ENCODE measurements at places on chromosomes 13 and 19.
A peak's percentile ranks its signal among the peaks of the same experiment; 100 is the strongest.

DNA sequence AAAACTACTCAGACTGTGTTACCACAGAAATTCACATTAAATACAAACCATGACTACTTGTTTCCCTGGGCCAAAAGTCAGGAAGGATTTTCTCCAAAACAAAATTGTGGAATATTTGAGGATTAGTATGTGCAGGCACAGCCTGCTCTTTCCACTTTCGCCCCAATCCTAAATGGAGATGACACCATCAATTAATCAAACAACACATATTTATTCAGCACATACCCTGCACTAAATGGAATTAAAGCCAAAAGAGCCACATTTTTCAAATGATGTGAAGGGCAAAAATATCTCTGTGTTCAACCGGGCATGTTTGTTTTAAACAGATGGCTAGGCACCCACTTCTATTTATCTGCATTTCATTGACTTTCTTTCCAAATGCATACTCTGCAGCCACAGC lies 523.1 kb downstream of the DCT start:
- no peak for ATAC-seq

GRCh38 chr13:22592515-22592914 lies 588.3 kb upstream of the SGCG start:
- ATAC-seq: no peak

DNA sequence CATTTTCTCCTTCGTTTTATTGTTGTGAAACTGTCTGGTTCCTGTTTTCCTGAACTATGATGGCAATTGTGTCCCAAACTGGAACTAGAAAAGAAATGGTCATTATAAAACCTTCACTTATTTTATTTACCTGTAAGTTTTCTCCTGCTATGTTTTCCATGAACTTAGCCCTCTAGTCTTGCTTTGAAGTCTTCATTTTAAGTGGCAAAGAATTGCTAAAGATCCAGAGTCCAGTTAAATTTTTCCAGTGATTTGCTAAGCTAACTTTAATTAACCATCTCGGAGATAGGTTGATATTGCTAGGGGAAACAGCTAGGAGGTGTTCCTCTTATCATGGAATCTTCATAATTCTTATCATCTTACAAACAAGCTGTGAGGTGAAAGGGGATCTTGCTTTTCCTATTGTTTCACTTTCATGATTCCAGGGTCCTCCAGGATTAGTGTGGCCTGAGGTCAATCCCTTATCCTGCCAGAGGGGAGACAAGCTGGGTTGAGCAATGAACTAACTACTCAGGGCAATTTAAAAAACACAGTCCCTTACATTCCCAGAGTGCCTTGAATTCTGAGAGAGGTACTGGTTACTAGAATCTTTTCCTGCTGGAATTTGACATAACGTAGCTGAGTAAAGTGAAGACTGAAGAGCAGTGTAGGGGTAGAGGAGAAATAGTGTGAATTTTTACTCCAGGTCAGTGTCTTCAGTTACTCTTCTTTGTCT lies 112.5 kb downstream of the ESD start:
- ATAC-seq: no peak

DNA sequence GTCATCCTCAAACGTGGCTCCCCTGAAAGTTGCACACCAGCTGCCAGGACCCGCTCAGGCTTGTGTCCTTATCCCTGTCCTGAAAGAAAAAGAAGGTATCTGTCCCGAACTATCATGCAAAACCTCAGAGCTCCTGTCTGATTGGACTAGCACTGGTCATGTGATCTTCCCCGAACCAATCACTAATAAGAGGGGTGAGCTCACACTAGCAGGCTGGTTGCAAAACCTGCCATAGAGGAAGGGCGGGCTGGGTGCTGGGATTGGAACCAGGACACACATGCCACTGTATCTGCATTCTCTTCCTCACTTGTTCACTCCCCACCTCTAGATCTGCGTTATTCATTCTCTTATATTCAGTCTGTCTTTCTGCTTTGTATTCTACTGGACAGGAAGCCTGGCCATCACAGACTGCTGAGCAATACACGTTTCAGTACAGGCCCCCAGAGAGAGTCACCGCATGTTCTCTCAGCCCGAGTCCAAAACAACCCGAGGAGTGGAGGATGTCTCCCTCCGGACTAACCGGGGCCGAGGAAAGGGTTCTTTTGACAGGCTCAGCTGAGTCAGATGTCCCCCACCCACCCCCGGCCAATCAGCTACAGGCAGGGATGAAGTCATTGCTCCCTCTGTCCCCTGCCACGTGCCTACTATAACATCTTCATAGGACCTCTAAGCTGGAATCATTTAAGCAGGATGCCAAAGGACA lies 97.7 kb downstream of the SIPA1L3 start:
- ATAC-seq: peak; percentile 97

Measured in esophagus mucosa (tissue), 1 donor.